Activated T-cell treated with anti-CD3 and anti-CD28 coated beads for 24 hours (primary cell): ENCODE measurements at places on chromosomes 13 and 19.

DNA sequence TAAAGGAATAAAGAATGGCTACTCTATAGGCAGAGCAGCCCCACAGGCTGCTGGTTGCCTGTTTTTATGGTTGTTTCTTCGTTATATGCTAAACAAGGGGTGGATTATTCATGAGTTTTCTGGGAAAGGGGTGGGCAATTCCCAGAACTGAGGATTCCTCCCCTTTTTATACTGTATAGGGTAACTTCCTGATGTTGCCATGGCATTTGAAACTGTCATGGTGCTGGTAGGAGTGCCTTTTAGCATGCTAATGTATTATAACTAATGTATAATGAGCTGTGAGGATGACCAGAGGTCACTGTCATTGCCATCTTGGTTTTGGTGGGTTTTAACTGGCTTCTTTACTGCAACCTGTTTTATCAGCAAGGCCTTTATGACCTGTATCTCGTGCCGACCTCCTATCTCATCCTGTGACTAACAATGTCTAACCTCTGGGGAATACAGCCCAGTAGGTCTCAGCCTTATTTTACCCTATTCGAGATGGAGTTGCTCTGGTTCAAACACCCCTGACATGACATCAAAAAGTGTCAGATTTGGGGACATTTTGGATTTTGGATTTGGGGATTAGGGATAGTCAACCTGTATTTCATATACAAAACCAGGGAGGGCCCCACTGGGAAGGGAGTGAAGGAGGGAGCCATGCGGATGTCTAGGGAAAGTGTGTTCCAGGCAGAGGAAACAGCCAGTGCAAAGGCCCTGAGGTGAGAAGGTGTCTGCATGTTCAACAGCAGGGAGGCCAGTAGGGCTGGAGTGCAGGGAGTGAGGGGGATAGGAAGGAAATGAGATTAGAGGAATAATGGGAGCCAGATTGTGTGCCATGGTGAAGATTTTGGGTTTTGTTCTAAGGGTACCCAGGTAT lies 10.9 kb downstream of the FXYD5 start:
- no peak for DNase-seq

DNA sequence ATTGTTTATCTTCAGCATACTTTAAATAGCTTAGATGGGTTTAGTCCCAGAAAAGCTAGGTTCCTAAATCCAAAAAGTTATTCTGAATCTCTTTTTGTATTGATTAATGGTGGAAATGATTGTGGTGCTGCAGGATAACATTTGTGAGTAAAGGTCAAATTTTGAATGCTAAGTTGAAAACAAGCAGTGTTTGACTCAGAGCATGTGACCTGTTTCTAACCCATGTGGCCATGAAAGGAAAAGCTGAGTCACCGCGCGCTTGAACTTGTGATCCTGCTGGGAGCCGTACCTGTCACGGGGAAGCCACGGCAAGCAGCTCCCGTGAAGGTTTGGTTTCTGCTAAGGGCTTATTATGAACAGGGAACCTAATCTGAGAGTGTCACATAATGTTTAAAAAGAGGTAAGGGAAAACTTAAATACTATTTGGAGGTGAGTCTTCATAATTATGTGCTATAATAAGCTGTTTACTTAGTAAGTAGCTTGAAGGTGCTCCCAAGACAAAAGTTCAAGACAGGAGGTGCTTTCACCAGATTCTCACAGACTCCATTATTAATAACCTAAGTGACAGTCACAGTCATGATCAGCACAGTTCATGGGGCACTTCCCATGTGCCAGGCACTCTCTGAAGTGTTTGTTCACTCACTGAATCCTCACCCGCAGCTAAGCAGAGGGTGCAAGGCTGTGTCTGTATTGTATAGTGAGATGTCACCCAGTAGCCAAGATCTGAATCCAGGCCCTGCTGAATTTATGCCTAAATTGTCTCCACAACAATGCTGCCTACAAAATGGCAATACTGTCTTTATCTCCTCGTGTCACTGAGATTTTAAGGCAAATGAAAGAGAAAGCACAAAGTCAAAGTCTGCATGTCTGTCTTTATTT lies 286.5 kb downstream of the MYO16 start:
- peak; percentile 73 for DNase-seq

DNA sequence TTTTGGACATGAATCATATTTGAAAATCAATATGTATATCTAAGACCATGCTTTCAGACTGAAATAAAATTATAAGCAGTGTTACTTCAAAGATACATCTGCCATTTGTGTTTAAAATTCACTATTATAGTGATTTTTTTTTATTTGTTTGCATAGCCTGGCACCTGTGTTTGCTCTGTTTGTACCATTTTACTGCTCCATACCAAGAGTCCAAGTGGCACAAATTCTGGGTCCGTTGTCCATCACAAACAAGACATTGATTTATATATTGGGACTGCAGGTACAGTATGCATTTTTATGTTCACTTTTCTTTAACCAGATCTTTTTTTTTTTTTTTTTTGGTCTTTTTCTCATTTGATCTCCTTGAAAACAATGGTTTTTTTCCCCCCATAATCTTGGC lies 6.7 kb upstream of the GPR183 start:
- no peak for DNase-seq

- DNase-seq, result no peak
Measured at GRCh38 chr13:31545616-31546015, 193.7 kb upstream of the RXFP2 start.

GRCh38 chr13:100825557-100825956 lies 151.0 kb upstream of the TMTC4 start:
- no peak for DNase-seq

DNA sequence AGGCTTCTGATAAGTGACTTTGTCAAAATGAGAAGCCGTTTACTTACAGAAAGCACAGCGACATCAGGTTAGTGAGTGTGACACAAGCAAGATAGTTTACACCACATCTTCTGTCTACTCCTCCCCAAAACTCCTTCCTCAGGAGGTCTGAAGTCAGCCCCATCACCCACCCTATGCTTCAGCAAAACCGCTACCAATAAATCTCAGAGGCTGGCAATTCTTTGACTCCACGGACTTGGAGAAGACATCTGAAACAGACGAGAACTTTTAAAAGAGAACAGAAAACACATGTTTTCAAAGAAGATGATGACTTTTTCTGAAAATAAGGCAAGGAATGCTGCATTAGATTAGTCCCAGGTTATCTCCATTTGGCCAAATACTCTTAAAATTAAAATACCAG lies 261.1 kb downstream of the TBC1D4 start:
- DNase-seq, result no peak

DNA sequence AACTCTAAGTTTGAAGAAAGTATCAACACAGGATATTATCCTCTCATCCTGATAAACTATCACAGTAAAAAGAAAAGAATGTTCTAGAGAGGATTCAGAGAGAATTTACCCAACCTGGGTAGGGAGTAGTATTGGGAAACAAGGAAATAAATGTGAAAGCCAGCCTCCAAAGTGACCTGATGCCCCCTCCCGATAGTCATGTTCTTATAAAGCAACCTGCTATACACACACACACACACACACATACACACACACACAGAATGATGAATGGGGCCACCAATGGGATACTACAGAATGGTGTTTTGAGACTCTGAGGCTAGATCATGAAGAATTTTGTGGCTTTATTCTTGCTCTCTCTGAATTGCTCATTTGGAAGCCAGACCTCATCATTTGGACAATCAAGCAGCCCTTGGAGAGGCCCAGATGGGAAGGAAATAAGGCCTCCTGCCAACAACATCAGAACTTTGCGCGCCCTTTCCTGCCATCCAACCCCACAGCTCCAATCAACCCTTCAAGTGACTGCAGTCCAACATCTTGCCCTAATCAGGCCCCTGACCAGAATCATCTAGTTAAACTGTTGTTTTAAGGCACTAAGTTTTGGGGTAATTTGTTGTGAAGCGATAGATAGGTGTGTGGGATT lies 807.9 kb upstream of the ARGLU1 start:
- no peak for DNase-seq

DNA sequence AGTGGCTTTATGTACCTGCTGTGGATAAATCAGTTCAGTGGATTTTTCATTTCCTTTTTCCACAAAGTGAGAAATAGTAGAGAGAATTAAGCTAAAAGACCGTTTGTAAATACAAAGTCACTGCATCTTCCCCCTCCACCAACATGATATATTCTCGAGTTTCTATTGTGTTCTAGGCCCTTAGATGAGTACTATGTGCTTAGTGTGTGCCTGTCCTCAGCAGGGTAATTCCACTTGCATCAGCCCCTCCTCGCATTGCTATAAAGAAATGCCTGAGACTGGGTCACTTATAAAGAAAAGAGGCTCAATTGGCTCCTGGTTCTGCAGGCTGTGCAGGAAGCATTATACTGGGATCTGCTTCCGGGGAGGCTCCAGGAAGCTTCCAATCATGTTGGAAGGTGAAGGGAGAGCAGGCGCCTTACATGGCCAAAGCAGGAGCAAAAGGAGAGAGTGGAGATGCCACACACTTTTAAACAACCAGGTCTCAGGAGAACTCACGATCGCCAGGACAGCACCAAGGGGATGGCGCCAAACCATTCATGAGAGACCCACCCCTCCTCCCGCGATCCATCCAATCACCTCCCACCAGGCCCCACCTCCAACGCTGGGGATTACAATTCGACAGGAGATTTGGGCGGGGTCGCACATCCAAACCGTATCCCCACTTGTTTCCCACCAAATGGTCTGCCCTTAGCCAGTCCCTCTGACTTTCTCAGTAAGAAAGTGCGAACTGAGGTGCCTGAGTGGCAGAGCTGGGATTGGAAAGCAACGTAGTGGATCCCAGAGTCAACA lies 102.3 kb upstream of the ABCC4 start:
- DNase-seq, result no peak

- no peak for DNase-seq
Measured at GRCh38 chr19:5694167-5694955, 4.3 kb downstream of the RPL36 start.

DNA sequence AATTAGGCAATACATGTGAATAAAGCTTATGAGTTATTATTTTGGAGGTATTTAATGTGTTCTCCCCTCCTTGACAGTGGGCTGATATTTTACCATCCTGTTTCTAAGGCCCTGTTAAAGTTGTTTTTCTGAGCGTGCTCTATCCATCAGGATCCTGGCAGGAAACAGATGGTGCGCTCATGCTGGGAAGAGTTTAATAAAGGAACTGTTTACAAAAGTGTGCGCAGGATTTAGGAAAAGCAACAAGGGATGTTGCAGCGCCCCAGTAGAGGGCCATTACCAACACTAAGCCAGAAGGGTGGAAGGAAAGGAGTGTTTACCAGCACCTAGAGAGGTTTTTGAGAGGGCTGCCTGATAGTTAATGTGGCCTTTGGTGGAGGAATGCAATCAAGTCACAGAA lies 374.5 kb downstream of the KCNRG start:
- DNase-seq, result no peak

DNA sequence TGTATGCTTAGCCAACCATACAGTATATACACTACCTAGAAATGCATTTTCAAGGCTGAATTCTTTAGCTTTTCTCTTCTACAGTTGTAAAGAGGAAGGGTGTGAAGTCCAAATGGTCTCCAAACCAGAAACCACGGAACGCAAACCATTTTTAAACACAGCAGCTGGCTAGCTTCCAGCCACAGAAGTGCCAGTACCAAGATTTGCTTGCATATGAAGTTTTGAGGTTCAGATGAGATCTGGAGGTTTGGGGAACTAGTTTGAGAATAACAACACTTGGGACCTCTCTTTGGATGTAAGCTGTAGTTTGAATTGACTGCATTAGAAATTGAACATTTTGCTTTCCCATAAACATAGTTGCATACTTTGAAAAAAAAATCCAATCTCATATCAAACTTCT lies 1243.5 kb downstream of the EFNB2 start:
- DNase-seq, result no peak

- DNase-seq, result no peak
Measured at GRCh38 chr19:39512988-39513387, 2.0 kb upstream of the SELENOV start.

- no peak for DNase-seq
Measured at GRCh38 chr13:79382545-79383275, 23.3 kb downstream of the RBM26 start.

DNA sequence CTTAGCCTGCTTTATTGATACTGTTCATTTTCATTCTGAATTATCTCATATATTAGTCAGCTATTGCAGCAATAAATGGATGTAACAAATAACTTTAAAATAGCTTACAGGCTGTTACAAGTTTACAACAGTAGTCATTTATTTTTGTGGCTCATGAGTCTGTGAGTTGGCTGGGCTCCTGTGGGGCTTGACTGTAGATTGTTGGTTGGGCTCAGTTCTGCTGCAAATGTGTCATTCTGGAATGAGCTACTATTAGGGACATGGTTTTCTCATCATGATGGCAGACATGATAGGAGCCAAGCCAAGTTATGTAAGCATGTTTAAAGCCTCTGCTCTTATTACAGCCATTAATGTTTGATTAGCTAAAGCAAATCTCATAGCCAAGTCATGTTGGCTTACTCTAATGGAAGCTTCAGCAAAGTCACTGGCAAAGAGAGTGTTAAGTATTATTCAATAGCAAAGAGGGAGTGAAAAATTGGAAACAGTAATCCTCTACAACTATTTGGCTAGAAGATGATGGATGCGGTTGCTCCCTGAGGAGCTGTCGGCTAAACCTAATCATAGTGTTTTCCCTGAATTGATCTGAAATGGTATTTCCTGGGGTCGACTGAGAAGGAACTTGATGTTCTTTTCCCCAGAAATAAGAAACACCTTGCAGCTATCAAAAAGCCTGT lies 391.3 kb downstream of the TDRD3 start:
- DNase-seq, result no peak

DNA sequence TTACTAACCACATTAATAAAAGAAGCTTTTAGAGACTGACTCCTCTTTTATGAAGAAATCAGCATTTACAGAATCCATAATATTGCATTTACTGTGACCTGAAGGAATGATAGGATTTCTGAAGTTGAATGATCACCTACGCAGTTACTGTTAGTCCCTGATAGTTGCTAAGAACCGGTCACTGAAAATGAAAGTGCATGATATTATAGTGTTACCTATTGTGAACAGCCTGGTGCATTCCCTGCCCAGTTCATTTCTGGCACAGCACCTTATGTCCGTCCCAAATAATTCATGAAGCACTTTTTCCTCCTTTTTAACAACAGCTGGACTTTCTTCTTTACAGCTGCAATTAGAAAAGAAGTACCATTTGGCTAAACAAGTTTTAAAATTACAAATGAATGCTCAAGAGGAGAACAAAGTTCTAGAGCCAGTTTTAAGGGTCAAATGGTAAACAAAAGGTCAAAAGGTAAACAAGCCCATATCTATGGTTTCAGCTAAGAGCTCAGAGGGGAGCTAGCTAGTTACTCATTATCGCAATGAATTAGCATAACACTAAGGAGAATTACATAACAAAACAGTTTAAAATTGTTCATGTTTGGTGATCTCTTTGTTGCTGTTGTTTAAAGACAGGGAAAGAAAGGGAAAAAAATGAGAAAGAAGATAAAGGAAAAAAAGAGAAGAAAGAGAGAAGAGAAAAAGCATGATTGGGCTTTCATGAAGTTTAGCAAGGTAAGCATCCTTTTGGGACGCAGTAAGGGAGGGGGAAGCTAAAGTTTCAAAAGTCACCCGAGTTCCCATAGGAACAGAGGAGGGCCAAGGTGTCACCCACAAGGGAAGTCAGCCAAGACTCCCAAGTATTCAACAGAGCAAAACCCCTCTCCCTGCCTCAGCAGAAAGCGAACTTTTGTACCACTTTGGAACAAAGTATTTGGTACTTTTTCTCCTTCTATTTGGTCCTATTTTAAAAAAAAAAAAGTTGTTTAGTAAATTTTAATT lies 50.2 kb downstream of the FLT3 start:
- DNase-seq, result no peak

- no peak for DNase-seq
Measured at GRCh38 chr13:84940167-84940566, 859.1 kb downstream of the SLITRK6 start.

- DNase-seq, result no peak
Measured at GRCh38 chr13:101157261-101157660, 259.0 kb downstream of the NALCN start.

GRCh38 chr13:74555651-74556420 lies 421.6 kb upstream of the KLF12 start:
- no peak for DNase-seq
